Endodermal cell (in vitro differentiated cells): ENCODE measurements at places on chromosomes 13 and 19. TPM values are rescaled to one million over a fixed set of nuclear protein-coding genes. Genes with fewer than 3 reads are reported as not detected.

GRCh38 chr19:3062165-3063105 lies at the start of gene TLE5:
Gene TLE5, minus strand, starts transcription at chr19:3062495. Its CDS starts 295 bp downstream, at chr19:3062200.
- H3K36me3 ChIP-seq, result peaks cover 34% of the 10 kb centered on the region
- H3K27me3 ChIP-seq, result no peaks in the 10 kb centered on the region
- H3K4me3 ChIP-seq, result peak within 1 kb of the TSS; percentile 87
- no peaks in the 10 kb centered on the region for H3K4me1 ChIP-seq
- DNase-seq, result peak; percentile 75
- H3K27ac ChIP-seq, result no peak within 1 kb of the TSS

DNA sequence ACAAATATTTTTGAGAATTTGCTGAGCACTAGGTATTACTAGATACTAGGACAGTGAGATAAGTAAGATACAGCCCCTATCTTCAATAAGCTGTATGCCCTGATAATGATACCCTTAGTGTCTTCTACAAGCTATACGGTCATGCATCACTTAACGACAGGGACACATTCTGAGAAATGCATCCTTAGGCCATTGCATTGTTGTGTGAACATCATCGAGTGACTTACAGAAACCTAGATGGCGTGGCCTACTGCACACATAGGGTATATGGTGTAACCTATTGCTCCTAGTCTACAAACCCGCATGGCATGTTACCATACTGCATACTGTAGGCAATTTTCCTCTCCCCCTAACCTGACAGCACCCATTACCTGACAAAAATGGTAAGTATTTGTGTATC lies 64.9 kb downstream of the LRCH1 start:
- no peaks in the 10 kb centered on the region for H3K27me3 ChIP-seq
- H3K4me1 ChIP-seq, result peaks cover 7% of the 10 kb centered on the region
- no peaks in the 10 kb centered on the region for H3K36me3 ChIP-seq
- no peak for DNase-seq
- H3K27ac ChIP-seq, result no peak overlapping the region

Gene PSG6
- total RNA-seq, result not detected in 2 replicates

DNA sequence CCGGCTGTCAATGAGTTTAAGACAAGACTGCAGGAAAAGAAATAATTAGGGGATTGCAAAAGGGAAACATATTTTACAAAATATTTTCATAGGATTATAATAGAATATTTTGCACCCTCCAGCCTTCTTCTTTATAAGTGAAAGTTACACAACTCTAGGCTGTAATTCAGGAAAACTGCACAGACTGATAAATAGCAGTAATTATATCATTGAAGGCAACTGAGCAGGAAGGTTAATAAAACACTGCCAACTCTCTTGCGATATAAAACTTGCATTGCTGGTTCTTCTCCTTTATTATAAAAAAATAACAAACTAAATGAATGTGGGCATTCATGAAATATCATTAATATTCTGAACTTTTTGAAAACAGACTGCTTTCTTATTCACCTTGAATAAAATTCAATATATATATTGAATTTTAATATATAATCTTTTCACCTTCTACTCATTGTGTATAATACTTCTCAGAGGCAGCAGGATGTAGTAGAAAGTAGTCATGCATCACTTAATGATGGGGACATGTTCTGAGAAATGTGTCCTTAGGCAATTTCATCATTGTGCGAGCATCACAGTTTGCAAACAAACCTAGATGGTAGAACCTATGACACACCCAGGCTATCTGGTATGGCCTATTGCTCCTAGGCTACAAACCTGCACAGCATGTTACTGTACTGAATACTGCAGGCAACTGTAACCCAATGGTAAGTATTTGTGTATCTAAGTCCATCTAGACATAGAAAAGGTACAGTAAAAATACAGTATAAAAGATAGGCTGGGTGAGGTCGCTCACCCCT lies 24.9 kb upstream of the STARD13 start:
- H3K4me3 ChIP-seq, result no peak overlapping the region
- no peak overlapping the region for H3K27ac ChIP-seq
- H3K27me3 ChIP-seq, result no peaks in the 10 kb centered on the region
- no peaks in the 10 kb centered on the region for H3K36me3 ChIP-seq

Gene RINL
- total RNA-seq, result 6.2 to 6.7 TPM (median 6.4 TPM) in 3 replicates

- no peak overlapping the region for H3K4me3 ChIP-seq
- H3K27me3 ChIP-seq, result no peaks in the 10 kb centered on the region
- no peak for DNase-seq
- H3K27ac ChIP-seq, result no peak overlapping the region
Measured at GRCh38 chr19:16425019-16425418, 46.8 kb downstream of the EPS15L1 start.

- no peaks in the 10 kb centered on the region for H3K27me3 ChIP-seq
- no peak overlapping the region for H3K4me3 ChIP-seq
- H3K27ac ChIP-seq, result peak overlapping the region; percentile 53
- DNase-seq, result peak; percentile 54
- H3K4me1 ChIP-seq, result peaks cover 24% of the 10 kb centered on the region
Measured at GRCh38 chr19:18742838-18743783, 48.0 kb downstream of the COMP start.

GRCh38 chr19:7337380-7338194 lies 11.2 kb upstream of the ARHGEF18 start:
- H3K4me1 ChIP-seq, result no peaks in the 10 kb centered on the region
- H3K36me3 ChIP-seq, result no peaks in the 10 kb centered on the region
- H3K27me3 ChIP-seq, result no peaks in the 10 kb centered on the region
- no peak overlapping the region for H3K4me3 ChIP-seq
- H3K27ac ChIP-seq, result no peak overlapping the region

- H3K4me3 ChIP-seq, result no peak overlapping the region
- H3K36me3 ChIP-seq, result no peaks in the 10 kb centered on the region
- DNase-seq, result no peak
- no peak overlapping the region for H3K27ac ChIP-seq
- no peaks in the 10 kb centered on the region for H3K4me1 ChIP-seq
- H3K27me3 ChIP-seq, result peaks cover 52% of the 10 kb centered on the region
Measured at GRCh38 chr13:48507021-48507420, 25.9 kb downstream of the RCBTB2 start.

DNA sequence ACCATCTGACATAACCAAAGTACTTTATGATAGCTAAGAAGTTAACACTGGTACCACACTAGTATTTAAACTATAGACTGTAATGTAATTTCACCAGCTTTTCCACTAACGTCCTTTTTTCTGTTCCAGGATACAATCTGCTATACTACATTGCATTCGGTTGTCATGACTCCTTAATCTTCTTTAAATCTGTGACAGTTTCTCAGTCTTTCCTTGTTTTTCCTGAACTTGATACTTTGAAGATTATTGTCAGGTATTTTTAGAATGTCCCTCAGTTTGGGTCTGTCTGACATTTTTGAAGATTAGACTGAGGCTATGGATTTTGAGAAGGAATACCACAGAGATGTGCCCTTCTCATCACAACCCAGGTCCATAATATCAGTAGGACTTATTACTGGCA lies 36.6 kb downstream of the NUFIP1 start:
- H3K27ac ChIP-seq, result no peak overlapping the region
- H3K27me3 ChIP-seq, result no peaks in the 10 kb centered on the region
- no peak for DNase-seq
- H3K4me1 ChIP-seq, result no peaks in the 10 kb centered on the region
- no peak overlapping the region for H3K4me3 ChIP-seq

Gene ZNF71
- 7.6 and 8.8 TPM in 2 replicates for total RNA-seq

DNA sequence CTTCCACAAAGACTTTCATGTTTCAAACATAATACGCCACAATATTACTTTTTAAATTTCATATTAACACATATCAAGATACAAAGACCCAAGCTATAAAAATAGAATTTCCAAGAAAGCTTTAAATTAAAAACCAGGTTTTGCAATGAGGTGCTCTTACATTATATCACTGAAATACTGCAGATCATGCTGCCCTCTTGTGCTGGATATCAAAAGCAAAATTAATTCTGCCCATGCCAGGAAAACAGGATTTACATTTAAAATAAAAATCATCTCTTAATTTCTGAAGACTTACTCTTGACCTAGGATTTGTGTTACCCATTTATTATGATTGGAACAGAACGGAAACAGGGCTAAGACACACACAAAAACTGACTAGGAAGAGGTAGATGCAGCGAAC lies 145.0 kb downstream of the ABCC4 start:
- H3K4me1 ChIP-seq, result peaks cover 19% of the 10 kb centered on the region
- H3K4me3 ChIP-seq, result peak overlapping the region; percentile 20
- H3K27ac ChIP-seq, result no peak overlapping the region
- no peaks in the 10 kb centered on the region for H3K27me3 ChIP-seq
- no peak for DNase-seq

DNA sequence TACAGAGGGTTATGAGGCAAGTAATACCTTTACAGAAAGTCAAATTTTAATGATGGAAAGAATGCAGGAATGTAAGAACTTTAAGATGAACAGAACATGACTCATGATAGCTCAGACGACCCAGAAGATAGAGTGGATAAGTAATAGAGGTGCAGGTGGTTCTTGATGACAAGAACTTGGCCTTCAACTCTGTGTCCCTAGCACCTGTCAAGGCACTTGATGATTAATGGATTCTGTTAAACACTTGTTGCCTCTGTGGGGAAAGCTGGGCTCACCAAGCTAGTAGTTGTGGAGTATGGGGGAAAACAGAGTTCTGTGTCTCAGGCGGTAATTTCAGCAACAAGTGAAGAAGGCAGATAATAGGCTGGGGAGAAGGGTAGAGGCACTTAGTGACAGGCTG lies 306.2 kb downstream of the ATP8A2 start:
- no peaks in the 10 kb centered on the region for H3K36me3 ChIP-seq
- H3K4me3 ChIP-seq, result no peak overlapping the region
- no peaks in the 10 kb centered on the region for H3K4me1 ChIP-seq
- DNase-seq, result no peak
- H3K27ac ChIP-seq, result no peak overlapping the region

DNA sequence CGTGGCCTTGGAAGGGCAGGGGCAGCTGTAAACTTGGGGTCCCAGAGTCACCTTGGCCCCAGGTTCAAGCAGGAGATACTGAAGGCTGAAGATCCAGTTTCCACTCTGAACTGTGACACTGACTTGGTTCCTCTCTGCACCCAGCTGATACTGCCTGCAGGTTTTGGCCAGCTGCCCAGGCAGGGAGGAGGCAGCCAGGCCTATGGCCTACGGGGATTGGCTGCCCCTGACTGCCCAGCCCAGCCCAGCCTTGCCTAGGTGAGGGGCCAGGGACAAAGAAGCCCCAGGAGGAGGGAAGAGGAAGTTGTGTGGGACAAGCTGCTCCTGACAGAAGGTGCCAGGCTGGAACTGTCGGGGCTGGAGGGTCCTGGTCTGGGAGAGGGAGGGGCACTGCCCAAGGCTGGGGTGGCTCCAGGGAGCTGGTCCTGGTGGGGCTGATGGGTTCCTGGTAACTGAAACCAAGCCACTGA lies 51.7 kb upstream of the CYP4F8 start:
- no peaks in the 10 kb centered on the region for H3K36me3 ChIP-seq
- no peaks in the 10 kb centered on the region for H3K4me1 ChIP-seq
- H3K27ac ChIP-seq, result no peak overlapping the region
- H3K27me3 ChIP-seq, result no peaks in the 10 kb centered on the region
- DNase-seq, result peak; percentile 56

- no peak overlapping the region for H3K4me3 ChIP-seq
- H3K27me3 ChIP-seq, result no peaks in the 10 kb centered on the region
- no peak for DNase-seq
Measured at GRCh38 chr13:80386002-80386401, 45.1 kb upstream of the SPRY2 start.
